ENCODE measurements at places on chromosomes 12 and 14.

GRCh38 chr12:120887253-120888043 lies 16.7 kb downstream of the SPPL3 start:
- ATAC-seq: no peak

DNA sequence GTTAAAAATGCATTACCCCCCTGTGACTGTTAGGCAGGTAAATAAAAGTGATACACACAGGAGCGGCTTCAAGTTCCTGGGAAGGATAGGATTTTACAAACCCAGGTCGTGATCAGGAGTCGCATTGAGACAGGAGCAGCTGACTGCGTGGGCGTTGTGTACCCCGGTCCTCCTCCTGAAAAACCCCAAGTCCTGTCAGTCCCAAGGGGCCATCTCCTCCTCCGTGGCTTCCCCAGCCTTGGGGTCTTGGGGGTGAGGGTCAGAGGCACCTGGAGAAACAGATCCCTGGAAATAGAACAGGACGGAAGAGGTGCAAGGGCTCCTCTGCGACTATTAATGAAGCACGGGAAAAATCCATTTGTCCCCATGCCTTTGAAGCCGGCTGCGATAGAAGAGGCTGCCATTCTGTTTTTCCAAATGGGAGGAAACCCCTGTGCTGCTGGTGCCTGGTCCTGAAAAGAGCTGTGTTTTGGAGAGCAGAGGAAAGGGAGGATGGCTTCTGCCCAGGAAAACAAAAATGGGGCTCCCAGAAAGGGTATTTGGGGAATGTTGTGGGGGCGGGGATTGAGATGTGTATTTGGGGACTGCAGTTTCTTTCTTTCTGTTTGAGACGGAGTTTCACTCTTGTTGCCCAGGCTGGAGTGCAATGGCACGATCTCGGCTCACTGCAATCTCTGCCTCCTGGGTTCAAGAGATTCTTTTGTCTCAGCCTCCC lies 143.1 kb downstream of the ZNF664 start:
- no peak for ATAC-seq

GRCh38 chr14:22163051-22163450 lies 426.0 kb downstream of the DAD1 start:
- no peak for ATAC-seq

GRCh38 chr12:2543801-2544200 lies 251.0 kb upstream of the FKBP4 start:
- ATAC-seq: peak; percentile 90

- no peak for ATAC-seq
Observed at GRCh38 chr12:3055704-3056467, 21.3 kb upstream of the TSPAN9 start.

GRCh38 chr12:28099871-28100270 lies 90.4 kb upstream of the CCDC91 start:
- ATAC-seq: no peak

DNA sequence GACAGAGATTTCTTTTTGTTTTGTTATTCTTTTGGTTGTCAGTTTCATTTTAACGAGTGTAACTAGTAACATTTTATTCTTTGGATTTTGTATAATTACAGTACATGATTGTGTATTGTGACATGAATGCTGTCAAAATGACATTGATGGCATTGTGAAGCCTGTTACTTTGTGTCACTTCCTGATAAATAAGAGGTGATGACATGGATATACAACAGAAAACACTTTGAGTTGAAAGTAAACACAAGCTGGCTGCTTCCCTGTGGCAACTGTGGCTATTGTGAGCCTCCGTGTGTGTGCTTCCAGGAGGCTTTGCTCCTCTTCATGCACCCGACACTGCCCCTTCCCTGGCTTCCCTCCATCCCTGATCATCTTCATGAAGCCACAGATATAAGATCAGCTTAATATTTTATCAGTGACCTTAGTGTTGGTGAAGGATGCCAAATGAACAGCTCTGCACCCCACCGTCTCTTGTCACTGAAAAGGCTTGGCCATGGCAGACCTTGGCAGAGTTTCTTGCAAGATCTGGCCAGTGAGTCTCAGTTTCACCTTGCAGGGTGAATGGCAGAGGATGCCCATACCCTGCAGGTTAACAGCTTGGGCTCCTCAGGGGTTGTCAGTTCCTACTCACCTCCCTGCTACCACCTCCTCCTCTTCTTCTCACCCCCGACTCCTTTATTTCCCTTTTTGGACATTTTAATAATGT lies 191.9 kb downstream of the EPS8 start:
- ATAC-seq: no peak

- ATAC-seq: no peak
Observed at GRCh38 chr12:50453872-50454271, 50.9 kb upstream of the DIP2B start.

GRCh38 chr14:103916636-103917262 lies 11.5 kb upstream of the TDRD9 start:
- ATAC-seq: no peak

- ATAC-seq: no peak
Observed at GRCh38 chr14:99609245-99610170, 5.5 kb upstream of the CCDC85C start.

DNA sequence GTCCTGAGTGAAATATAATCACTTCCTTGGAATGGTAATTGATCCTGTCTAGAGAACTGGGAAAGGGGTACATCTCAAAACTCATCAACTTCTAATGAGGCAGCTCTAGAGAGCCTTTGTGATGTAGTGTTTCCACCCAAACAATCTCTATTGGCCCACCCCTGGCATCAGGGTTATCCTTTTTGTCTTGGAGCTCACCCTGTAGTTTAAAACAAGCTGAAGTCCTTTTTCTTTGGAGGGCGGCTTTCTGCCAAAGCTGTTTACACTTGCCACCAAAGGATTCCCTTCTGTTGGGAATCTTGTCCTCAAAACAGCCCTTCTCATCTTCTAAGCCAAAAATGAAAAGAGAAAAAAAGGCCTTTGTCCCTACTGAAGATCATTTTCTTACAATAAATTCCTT lies 60.6 kb upstream of the GTF2A1 start:
- no peak for ATAC-seq

DNA sequence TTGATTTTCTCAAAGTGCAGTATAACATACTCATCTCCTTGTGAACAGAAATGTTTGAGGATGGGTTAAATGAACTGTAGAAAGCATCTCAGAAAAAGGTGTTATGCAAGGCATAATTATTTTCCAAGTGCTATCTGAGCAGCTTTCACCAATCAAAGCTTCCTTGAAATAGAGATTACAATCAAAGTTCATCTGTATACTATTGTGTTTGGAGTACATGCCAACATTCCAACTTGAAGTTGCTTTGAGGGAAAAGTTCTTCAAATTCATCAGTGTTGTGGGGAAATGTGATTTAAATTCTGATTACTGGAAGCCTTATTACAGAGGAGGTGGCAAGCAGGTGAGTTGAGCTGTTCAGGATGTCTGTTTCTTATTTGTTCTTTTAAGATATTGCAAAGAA lies 68.2 kb downstream of the TMTC2 start:
- no peak for ATAC-seq

GRCh38 chr14:74616507-74616906 lies 4.5 kb upstream of the LTBP2 start:
- ATAC-seq: no peak

DNA sequence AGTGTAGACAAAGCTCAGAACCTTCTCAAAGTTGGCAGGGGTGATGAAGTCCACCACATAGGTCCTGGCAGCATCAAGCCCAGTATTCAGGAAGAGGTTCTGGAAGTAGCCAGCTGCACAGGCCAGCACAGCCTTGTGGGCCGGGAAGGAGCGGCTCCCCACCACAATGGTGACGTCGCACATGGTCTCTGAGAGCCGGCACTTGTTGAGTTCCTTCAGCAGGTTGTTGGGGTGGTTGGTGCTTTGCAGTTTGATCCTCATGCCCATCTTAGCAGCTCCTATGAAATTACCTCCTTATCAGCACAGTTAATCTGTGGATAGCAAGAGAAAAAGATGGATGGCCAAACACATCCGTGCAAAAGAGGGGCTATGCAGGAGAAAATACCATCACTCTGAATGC lies 1.7 kb downstream of the ZBTB39 start:
- no peak for ATAC-seq

GRCh38 chr14:79496701-79497100 lies 714.6 kb downstream of the DIO2 start:
- no peak for ATAC-seq

DNA sequence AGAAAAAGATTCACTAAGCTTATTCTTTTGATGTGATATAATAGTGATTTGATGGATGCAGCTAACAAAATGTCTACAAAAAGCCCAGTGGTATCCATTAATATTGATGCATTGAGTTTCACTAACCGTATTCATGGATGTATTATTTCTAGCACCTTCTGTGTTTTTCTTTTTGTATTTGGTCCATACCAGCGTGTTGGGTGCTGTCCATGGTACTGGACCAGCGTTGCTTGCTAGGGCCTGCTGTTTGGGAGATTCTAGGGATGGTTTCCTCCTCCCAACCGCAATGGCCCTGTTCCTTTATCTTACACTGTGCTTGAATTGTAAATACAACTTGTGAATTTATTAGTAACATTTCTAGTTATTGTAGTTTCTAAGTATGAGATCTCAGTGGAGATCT lies 31.7 kb downstream of the ANO4 start:
- ATAC-seq: no peak

DNA sequence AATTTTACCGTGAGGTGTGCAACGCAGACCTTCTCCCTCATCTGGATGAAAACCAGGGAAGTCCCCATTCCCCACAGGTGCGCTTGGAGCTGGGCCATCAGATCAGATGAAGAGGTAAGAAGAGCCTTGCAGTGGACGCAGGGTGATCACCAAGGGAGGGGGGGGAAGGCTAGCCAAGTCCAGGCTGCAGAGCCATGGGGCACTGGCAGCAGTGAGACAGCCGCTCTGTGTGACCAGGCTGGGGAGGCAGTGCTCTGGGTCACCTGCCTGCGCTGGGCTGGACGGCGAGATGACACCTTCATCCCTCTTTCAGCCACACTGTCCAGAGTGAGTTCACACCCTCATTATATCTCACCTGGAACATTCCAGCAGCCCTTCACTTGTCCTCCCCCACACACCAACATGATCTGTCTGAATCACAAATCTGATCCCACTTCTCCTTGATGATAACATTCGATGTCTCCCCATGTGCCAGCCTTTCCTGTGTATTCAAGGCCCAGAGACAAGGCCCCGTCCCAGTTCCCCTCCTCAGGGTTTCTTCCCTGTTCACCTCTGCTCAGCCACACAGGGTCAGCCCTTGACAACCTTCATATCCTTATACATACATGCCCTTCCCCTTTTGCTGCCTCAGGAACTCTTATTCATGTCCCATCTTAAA lies 65.9 kb upstream of the VASH1 start:
- ATAC-seq: peak; percentile 37

GRCh38 chr12:104276273-104277131 lies 27.0 kb upstream of the EID3 start:
- ATAC-seq: peak; percentile 86

- ATAC-seq: no peak
Observed at GRCh38 chr12:94147387-94147990, 888 bp upstream of the PLXNC1 start.

- peak; percentile 0 for ATAC-seq
Observed at GRCh38 chr14:95535226-95536021, 574 bp downstream of the GLRX5 start.

- ATAC-seq: no peak
Observed at GRCh38 chr14:54667764-54668163, 100.8 kb downstream of the SAMD4A start.

DNA sequence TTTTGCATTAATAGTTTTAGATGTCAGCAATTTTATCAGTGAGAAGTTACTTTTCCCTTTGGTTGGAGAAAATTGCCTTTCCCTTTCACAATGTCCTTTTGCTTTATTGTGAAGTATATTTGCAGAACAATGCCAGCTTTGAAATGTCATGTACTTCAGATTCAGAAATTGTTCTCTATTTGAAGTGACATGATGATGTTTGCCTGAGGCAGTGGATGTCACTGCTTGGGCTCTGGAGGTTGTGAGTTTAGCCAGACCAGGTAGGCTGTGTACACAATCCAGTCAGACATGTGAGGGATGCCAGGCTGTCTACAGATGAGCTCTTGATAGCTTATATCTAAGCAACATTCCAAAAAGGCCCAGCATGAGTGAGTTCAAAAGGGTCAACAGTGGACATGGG lies 451.9 kb upstream of the FBXO33 start:
- no peak for ATAC-seq

- no peak for ATAC-seq
Observed at GRCh38 chr14:78016532-78016931, 153.6 kb upstream of the NRXN3 start.

- no peak for ATAC-seq
Observed at GRCh38 chr12:31651893-31652521, 7.5 kb upstream of the ETFBKMT start.

DNA sequence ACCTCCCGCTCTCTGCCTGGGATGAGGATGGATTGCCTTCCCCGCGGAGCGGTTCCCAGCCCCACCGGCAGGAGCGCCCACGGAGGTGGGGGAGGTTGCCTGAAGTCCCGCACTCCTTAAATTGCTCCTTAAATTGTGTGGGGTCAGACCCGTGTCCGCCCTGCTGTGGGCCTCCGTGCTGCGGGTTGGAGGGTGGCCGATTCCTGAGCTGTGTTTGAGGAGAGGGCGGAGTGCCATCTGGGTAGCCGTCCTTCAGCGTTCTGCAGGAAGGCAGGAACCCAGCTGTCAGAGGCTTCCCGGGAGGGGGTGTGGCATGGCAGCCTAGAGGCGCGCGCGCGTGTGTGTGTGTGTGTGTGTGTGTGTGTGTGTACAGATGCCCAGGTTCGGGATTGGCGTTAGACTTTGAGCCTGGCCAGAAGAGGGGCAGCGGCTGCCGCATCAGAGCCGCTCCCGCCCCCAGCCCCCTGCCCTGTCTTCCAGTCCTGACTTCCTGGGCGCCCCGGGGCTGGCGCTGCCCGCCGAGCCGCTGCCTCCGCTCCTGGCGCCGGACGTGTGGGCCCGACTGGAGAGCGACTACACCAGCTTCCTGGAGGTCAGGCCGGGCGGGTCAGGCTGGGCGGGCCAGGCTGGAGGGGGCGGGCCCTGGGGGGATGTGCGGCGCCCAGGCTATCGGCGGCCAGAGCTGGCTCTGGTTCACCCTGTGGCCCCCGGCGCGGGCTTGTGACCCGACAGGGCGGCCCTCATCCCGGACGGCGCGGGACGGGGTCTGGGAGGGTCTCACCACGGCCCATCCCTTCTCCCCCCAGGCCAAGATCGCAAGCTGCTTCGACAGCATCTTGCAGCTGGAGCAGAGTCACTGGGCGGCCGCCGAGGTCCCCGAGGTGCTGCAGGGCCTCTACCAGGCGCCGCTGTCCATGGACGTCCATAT lies 9.2 kb downstream of the EXOC3L4 start:
- no peak for ATAC-seq

- ATAC-seq: no peak
Observed at GRCh38 chr12:132354211-132354981, 25.0 kb upstream of the GALNT9 start.

DNA sequence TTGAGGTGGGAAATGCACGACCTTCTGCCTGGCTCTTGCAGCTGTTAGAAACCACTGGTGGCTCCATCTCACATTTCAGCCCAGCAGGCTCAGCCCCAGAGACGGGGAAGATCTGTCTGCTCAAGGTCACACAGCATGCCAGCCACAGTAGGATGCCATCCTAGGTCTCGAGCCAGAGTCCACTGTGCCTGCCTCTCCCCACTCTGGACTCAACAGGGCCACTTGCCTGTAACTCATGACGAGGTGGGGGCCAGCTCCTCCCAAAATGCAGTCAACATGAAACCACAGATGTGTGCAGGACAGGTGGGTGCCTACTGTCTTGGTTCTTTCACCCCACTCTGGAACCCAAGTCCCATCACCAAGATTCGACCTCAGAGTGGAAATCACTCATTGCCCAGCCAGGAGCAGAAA lies 23.2 kb downstream of the BCL11B start:
- ATAC-seq: no peak
